ENCODE measurements at places on chromosomes 12 and 14.

DNA sequence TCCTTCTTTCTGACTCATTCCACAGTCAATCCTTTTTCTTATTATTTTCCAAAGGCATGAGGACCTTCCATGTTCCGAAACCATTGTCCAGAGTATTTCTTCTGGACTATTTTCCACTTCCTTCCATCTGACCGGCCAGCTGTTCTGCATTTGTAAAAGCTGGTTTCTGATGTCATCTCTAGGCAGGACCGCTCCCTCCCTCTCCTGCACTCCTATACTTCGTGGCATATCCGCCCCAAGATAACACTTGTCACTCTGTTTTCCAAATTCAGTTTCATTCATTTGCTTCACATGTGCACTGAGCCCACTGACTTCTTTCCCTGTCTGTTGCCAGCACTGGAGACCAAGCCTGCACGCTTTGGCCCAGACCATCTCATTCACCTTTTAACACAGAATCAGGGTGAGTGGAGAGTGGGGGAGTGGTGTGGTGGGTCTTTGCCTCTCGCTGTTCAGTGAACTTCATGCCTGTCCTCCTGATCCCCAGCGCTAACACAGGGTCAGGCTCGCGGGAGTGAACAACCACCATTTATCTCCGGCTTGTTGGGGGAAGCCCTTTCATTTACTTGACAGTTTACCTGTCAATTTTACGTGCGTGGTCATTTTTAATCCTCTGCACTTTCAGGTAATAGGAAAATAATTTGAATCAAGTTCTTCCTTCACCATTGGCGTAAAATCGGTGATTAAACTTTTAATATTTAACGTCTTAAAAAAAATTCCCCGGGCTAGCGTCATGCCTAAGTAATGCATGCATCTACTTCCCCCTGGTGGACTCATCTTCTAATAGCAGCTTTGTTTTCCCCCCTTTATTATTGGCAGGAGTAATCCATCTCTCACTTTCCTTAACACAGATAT is 52.5 kb downstream of the C12orf75 start:
- peak; percentile 49 for DNase-seq

GRCh38 chr12:121277374-121277759 is 19.1 kb downstream of the CAMKK2 start:
- no peak for DNase-seq

DNA sequence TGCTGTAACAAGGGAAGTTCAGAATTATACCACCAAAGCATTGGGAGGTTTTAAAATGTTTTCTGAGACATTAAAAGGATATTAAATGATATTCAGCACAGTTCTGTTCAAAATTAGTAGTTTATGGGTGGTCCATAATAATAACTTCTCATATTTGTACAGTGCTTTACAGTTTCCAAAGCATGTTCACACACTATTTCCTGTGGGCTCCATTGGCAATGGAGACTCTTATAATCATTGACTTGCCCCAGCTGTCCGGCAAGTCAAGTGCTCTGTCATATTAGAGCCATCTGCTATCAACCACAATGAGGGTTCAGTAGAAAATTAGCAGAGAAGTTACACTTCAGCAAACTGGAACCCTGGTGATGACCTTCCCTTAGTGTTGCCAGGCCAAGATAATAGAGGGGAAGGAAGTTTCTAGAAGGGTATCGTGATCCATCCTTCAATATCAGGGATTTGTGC is 526.6 kb upstream of the CCDC196 start:
- peak; percentile 15 for DNase-seq

DNA sequence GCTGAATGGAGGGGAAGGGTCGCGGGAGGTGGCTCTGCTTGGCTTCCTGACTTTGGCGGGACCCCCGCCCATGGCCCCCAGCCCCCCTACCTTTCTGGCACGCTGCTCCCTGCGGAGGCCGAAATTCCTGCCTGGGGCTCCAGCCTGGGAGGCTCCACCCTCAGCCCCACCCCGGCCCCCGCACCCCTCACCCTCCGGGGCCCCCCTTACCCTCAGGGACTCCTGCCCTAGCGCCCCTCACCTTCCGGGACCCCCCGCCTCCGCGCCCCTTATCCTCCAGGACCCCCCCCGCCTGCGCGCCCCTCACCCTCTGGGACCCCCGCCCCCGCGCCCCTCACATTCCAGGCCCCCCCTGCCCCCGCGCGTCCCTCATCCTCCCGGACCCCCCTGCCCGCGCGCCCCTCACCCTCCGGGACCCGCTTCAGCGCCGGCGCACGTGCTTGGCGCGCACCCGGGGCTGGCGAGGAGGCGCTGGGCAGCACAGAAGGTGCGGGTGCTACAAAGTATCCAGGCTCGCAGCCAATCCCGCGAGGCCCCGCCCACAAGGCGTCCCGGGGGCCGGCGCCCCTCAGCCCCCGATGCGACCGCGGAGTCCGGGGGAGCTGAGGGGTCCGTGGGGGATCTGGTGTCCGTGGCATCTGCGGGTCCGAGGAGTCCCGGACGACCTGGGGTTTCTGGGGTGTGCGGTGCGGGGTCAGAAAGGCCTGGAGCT is at the start of gene ANHX:
Gene ANHX (minus strand): TSS at position 477 of the 712 bp plus-strand sequence. CDS start 1,521 bp downstream, outside the sequence.
- DNase-seq: no peak

DNA sequence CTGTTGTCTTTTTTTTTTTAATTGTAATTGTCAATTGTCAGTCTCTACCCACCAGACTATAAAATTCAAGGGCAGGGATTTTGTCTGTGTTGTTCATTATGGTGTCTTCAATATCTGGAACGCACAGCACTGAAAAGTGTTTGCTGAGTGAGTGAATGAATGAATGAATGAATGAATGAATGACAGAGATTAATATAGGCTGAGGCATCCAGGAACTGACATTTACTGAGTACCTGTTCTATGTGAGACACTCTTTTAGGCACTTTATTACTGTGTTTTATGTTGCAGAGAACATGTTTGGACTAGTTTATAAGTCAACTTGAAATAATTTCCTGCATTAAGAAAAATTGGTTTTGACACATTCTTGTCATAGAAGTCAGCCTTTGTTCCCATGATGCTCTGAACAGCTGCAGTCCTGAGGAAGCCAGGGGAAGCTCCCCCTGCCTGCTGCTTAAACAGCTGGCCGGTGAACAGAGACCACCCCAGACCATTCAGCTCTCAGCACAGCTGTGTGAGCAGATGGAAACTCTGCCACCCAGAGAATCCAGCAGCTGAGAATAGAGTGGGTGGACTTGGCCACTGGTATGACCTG is 160.7 kb upstream of the CCND2 start:
- no peak for DNase-seq

- DNase-seq: no peak
Measured at GRCh38 chr12:75655315-75655806, 144.0 kb upstream of the KRR1 start.

- no peak for DNase-seq
Measured at GRCh38 chr14:50797250-50798047, 33.5 kb downstream of the NIN start.

DNA sequence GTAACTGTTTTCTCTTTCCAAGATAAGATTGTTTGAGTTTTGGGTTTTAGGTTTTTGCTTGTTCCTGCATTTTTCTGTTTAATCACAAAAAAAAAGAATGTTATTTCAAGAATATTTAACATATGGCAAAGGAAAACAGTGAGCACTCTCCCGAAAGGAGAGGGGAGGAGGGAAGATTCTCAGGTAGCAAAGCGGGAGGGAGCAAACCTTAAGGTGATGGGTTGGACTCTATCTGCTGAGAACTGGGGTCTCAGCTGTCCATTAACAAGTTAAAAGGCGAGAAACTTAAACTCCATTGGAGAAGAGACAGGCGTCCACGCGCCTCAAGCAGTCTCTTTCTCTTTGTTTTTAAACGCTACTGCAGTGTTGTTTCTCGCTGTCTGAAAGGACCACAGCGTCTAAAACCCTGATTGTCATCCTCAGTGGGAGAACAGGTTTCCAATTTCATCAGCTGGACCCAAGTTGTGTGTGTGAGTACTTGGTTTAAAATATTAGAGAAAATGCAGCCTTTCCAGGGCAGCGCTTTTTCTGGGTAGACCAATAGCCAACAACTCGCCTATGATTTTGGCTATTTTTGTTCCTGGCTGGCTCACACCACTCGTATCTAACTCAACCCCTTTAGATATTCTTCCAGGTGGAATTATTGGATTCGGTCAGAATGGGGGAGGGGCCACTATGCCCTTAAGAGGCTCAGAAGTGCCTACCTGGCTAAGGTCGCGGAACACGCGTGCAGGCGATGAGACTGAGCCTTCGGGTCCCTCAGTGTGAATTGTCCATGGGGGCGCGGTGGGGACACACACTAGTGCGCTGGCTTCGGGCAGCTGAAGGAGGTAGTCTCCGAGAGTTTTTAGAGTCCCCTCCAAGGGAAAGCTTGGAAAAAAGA is 8.2 kb downstream of the SIX1 start:
- no peak for DNase-seq

- no peak for DNase-seq
Measured at GRCh38 chr14:71411738-71412137, 504.5 kb downstream of the PCNX1 start.

GRCh38 chr12:7302266-7302986 is 1.4 kb upstream of the ACSM4 start:
- DNase-seq: no peak

DNA sequence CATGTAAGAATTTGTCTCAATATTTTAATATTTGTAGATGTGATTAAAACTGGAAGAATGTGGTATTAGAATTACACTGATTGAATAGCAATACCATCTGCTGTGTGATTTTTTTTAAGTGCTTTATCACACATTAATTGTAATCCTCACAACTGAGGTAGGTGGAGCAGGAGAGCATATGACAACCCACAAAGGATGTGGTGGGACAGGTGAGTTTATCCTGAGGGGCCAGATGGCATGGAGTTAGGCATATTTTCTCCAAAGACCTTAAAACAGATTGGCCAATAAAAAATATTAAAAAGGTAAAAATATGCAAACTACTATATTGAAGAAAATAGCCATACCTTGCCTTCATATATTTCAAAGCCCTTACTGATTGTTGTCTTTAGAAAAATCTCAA is 7.8 kb downstream of the LRRC10 start:
- DNase-seq: no peak

DNA sequence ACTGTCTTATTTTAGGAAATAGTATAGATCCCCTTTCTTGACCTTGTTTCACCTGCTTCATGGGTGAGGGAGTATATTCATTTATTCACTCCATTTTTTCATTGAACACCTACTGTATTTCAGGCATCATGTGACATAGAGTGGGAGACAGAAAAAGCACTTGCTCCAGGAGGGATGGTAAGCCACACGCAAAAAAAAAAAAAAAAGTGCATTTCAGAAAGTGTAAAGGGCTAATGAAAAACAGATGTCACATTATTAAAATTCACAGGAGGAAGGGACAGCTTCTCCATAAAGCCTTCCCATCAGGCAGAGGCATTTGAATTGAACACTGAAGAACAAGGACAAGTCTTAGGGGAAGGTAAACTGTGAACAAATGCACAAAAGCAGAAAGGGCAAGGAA is 7.5 kb downstream of the SLC8A3 start:
- DNase-seq: no peak

- DNase-seq: peak; percentile 98
Measured at GRCh38 chr12:55996715-55997534, at the start of gene SUOX. Gene SUOX (plus strand): TSS chr12:55997276. CDS start chr12:56002222, 4,946 bp downstream.

- no peak for DNase-seq
Measured at GRCh38 chr14:51870606-51871005, 10.2 kb downstream of the GNG2 start.

DNA sequence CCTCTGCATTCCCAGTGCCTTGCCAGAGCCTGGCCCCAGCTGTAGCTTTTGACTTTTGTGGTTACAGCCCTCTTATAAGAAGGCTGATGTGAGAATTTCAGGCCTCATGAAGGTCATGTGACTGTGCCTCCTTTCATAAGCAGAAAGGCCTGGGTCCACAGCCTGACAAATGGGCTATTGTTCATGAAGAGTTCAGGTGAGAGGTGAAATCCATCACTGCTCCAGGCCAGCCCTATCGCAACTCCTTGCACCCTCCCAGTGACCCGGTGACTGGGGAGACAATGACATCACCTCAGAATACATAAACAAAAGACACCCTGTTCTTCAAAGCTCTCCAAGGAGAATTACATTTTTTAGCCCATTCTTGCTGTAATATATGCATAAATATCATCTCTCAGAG is 321.5 kb downstream of the PCNX1 start:
- DNase-seq: no peak

- no peak for DNase-seq
Measured at GRCh38 chr12:88814779-88815178, 234.5 kb upstream of the KITLG start.

DNA sequence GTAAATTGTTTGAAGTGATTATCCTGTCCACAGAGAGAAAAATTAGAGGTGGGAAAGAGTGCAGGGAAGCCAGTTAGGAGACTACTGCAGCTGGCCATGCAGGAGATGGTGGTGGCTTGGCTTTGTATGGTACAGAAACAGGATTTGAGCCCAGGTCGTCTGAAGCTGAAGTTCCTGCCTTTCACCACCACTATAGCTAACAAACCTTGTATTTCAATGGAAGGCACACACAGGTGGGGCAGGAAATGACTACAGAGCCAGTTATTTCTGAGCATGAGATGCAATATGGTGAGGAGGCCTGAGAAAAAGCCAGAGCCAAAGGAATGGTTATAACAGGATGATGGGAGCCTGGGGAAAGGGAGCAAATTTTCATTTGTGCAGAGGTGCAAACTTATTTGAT is 103.9 kb downstream of the BTG1 start:
- DNase-seq: no peak

GRCh38 chr12:108856170-108856427 is 1.3 kb downstream of the SSH1 start:
- DNase-seq: no peak

DNA sequence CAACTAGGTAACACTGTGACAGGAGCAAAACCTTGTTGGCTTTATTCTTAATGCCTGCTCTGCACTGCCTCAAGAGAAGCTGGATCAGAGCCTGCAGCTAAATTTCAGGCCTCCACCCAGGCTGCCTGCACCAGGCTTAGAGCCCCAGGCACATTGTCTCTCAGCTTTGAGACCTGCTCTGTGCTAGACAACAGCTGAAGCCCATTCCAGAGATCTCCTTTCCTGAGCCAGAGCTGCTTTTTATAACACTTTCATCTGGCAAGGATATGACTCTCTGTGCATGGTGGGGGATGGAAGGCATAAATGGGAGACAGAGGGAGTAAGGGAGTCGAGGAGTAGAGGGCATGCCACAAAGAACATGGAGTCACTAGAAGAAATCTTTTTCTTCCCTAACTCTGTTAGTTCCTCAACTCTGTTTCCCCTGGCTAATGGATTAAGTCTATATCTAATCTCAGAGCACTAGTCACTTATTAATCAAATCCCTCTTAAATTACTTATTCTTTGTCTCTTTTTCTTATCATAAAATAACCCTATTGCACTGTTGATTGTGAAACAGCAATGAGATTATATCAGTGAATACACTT is 27.1 kb upstream of the LUM start:
- DNase-seq: no peak

- DNase-seq: no peak
Measured at GRCh38 chr12:76084863-76085519, 506 bp upstream of the NAP1L1 start.

DNA sequence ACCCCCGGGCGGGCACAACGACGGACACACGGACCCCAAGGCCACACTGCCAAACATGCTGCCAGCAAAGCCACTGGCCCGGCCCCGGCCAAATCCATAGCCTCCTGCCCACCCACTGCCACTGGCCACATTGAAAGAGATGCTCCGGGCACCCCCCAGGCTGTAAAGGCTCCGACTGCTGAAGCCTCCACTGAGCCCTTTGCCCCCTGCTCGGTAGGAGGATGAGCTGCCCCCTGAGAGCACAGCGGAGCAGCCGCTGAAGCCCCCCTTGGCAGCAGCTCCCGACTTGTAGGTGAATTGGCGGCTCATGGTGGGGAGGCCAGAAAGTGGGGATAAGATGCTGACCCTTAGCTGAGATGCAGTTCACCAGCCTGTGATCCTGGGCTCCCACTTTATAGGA is at the start of gene KRT73:
Gene KRT73 (minus strand): TSS at position 344 of the 400 bp plus-strand sequence. CDS start 35 bp downstream, at position 309.
- no peak for DNase-seq

GRCh38 chr12:105467710-105468366 is 137.3 kb downstream of the C12orf75 start:
- no peak for DNase-seq

Data from GM18507 (cell line).